ENCODE measurements at places on chromosomes 7 and 10. TPM values are rescaled to one million over a fixed set of nuclear protein-coding genes. Genes with fewer than 3 reads are reported as not detected.
A peak's percentile ranks its signal among the peaks of the same experiment; 100 is the strongest.

- no peak overlapping the region for H3K4me3 ChIP-seq
- no peaks in the 10 kb centered on the region for H3K4me1 ChIP-seq
- no peaks in the 10 kb centered on the region for H3K27me3 ChIP-seq
- no peak for DNase-seq
Measured at GRCh38 chr7:69982197-69982596, 383.9 kb downstream of the AUTS2 start.

DNA sequence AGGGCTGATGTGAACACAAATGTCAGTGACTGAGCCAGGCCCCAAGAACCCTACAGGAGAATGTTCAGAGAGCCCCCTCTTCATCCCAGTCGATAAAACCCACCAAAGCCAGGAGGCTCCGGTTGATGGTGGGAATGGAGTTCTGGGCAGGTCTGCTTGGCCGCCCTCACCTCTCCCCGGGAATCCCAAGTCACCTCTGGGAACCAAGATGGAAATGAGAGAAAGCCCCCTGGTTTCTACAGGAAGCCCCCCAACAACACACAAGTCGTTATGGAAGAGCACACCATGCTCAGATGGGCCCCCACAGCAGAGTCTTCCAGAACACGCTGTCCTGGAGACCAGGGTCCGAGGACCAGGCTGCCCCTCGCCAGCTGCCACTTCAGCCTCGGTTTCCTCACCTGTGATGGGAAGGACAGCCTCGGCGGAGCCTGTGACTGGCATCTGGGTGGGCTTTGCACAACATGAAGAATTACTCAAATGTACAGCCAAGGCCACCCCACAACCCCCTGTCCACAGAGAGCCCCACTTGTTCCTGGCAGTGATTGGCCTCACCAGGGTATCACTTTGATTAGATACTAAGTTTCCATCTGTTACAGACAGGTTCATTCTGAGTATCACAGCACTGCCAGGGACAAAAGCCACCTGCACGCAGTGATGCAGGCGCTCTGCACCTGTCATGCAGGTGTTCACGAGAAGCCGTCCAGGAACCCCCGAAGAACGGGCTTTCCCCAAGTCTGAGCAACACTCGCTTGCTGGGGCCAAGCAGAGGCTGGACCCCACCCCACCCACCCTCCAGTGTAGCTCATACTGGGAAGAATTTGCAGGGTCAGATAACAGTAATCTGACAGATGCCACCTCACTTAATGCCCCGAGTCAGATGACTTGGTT lies 57.6 kb downstream of the MKI67 start:
- H3K27me3 ChIP-seq: peaks cover 26% of the 10 kb centered on the region
- H3K4me3 ChIP-seq: no peak overlapping the region

GRCh38 chr7:7103343-7104313 lies 78.7 kb upstream of the C1GALT1 start:
- no peaks in the 10 kb centered on the region for H3K4me1 ChIP-seq
- no peak overlapping the region for H3K27ac ChIP-seq
- DNase-seq: peak; percentile 61
- no peak overlapping the region for H3K4me3 ChIP-seq
- no peaks in the 10 kb centered on the region for H3K36me3 ChIP-seq

DNA sequence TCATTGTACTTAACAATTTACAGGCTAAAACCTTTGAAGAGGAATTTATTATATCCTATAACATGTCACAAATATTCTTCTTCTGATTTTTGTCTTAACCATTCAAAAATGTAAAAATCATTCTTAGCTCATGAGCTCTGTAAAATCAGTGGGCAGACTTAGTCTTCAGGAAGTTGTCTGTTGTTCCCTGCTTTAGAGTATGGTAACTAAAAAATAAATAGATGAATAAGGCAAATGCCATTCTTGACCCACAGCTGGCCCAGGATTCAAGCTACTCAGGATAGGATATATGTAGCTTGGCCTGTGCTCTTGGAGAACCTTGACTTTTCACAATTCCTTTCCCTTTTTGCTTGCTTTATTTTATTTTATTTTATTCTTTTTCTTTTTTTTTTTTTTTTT lies 51.5 kb downstream of the LRRC4 start:
- peaks cover 27% of the 10 kb centered on the region for H3K36me3 ChIP-seq
- H3K4me3 ChIP-seq: no peak overlapping the region
- peak overlapping the region; percentile 23 for H3K27ac ChIP-seq
- peaks cover 3% of the 10 kb centered on the region for H3K27me3 ChIP-seq

DNA sequence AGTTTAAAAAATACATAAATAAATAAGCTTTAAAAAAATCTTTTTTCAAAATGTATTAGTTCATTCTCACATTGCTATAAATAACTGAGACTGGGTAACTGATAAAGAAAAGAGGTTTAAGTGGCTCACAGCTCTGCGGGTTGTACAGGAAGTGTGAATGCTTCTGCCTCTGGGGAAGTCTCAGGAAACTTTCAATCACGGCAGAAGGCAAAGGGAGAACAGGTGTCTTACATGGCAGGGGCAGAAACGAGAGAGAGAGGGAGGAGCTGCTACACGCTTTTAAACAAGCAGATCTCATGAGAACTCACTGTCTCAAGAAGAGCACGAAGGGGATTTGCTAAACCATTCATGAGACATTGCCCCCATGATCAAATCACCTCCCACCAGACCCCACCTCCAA lies 114.6 kb downstream of the DNAJC1 start:
- peak overlapping the region; percentile 87 for H3K4me3 ChIP-seq
- no peak for DNase-seq
- peaks cover 81% of the 10 kb centered on the region for H3K4me1 ChIP-seq
- no peaks in the 10 kb centered on the region for H3K27me3 ChIP-seq

DNA sequence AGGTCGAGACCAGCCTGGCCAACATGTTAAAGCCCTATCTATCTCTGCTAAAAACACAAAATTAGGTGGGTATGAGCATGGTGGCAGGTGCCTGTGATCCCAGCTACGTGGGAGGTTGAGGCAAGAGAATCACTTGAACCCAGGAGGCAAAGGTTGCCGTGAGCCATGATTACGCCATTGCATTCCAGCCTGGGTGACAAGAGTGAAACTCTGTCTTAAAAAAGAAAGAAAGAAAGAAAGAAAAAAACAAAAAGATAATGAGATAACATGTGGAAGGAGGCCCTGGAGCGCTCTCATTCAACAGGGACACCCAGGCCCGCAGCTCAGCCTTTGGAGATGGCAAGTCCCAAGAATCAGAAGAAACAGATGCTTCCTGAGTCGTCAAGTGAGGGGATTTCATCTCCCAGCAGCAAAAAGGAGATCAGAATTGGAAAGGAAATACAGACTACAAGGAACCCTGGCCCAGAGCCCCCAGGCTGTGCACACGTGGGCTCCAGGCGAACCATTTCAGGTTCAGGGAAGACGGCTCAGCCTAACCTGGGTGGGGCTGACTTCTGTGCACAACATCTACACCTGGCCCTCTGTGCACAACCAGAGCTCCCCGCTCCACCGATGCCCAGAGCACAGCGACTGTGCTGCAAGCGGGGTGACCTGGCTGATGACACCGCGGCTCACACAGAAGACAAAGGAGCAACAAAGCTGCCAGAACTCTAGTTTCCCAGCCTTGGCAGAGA lies 33.3 kb downstream of the GNA12 start:
- H3K27ac ChIP-seq: no peak overlapping the region
- no peaks in the 10 kb centered on the region for H3K36me3 ChIP-seq
- H3K27me3 ChIP-seq: peaks cover 2% of the 10 kb centered on the region
- H3K4me1 ChIP-seq: peaks cover 8% of the 10 kb centered on the region
- H3K4me3 ChIP-seq: no peak overlapping the region

GRCh38 chr7:55235115-55235514 lies 130.0 kb upstream of the LANCL2 start:
- no peak overlapping the region for H3K4me3 ChIP-seq
- no peaks in the 10 kb centered on the region for H3K4me1 ChIP-seq
- H3K27me3 ChIP-seq: peaks cover 6% of the 10 kb centered on the region
- no peaks in the 10 kb centered on the region for H3K36me3 ChIP-seq
- no peak for DNase-seq

DNA sequence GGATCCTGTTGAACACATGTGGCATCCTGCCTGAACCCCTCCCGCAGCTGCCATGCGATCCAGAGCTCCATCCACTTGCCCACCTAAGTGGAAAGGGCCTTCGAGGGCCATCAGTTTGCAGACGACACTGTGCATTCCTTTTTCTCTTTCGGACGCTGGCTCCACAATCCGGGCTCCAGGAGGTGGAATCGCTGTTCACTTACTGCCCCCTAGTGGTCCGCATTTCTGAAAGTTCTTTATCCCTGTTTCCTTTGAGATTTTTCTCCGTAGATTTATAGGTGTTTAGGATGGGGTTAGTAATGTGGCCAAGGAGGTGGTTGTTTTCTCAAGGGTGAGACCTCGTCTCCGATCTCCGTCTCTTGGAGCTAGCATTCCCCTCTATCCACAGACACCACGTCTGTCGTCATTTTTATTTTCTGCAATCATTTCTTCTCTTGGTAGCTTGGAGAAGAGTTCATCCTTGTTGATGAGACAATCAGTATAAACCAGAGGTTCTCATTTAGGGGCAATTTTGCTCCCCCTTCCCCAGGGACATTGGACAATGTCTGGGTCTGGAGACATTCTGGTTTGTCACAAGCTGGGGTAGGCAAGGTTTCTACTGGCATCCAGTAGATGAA lies 204.6 kb downstream of the ARHGAP21 start:
- peak; percentile 3 for DNase-seq
- H3K36me3 ChIP-seq: no peaks in the 10 kb centered on the region
- H3K27me3 ChIP-seq: no peaks in the 10 kb centered on the region
- peaks cover 16% of the 10 kb centered on the region for H3K4me1 ChIP-seq
- H3K4me3 ChIP-seq: no peak overlapping the region
- no peak overlapping the region for H3K27ac ChIP-seq

DNA sequence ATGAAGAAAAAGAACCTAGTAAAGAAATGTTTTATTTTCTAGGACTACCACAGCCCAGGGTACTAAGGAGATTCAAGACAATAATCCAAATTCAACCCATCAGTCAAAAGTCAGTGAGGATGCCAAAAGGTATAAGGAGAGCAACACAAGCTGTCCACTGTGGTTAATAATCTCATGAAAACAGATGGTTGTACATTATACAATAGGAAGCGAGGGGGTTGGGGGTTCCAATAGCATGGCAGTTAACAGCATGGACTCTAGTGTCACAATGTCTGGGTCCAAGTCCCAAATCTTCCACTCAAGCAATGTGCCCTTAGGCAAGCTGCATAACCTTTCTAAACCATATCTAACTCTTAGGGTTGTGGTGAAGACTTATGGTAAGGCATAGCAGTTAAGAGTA lies 35.1 kb downstream of the BRAF start:
- no peaks in the 10 kb centered on the region for H3K36me3 ChIP-seq
- H3K27ac ChIP-seq: no peak overlapping the region
- no peaks in the 10 kb centered on the region for H3K27me3 ChIP-seq

- no peaks in the 10 kb centered on the region for H3K36me3 ChIP-seq
- no peak overlapping the region for H3K27ac ChIP-seq
- H3K27me3 ChIP-seq: no peaks in the 10 kb centered on the region
Measured at GRCh38 chr7:134196439-134196838, 69.3 kb downstream of the LRGUK start.

DNA sequence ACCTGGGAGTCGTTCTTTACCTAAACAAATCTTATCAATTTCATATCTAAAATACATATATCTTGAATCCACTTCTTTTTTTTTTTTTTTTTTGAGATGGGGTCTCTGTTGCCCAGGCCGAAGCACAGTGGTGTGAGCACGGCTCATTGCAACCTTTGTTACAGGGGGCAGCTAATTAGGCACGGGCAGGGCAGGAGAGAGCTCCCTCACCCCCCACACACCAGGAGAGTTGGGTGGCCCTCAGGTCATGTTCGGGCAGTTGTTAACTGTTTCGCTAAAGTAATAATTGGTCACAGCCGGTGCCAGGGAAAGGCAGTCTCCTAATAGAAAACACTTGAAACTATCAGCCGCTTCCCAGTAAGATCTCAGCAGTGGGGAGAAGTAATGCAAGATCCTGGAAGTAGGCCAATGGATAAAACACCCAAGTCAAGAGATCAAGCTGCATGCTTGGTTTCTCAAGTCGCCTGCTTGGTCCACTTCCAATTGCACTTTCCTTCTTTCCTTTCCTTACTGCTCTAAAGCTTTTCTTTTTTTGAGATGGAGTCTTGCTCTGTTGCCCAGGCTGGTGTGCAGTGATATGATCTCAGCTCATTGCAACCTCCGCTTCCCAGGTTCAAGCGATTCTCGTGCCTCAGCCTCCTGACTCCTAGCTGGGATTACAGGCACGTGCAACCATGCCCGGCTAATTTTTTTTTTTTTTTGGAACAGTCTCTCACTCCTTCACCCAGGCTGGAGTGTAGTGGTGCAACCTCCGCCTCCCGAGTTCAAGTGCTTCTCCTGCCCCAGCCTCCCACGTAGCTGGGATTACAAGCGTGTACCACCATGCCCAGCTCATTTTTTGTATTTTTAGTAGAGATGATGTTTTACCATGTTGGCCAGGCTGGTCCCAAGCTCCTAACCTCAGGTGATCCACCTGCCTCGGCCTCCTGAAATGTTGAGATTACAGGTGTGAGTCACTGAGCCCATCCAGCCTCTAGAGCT lies 21.3 kb upstream of the EFCAB10 start:
- H3K27me3 ChIP-seq: peaks cover 6% of the 10 kb centered on the region
- H3K27ac ChIP-seq: no peak overlapping the region
- H3K36me3 ChIP-seq: peaks cover under 1% of the 10 kb centered on the region

DNA sequence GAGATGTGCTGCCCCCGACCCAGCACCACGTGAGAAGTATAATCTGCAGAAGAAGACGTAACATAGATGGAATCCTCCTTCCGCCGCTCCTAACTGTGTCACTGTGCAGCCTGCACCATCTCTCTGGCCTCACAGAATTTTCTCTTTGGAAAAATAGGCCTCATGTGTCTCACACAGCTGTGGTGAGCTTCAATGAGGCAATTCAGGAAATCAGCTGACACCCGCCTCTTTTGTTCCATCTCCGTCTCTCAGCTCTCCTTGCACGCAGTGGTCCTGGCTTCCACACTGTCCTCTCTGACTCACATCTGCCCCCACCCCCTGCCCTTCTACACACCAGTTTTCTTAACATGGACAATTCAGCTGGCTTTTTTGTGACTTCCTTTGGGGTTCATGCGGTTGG lies 7.2 kb downstream of the C10orf90 start:
- no peaks in the 10 kb centered on the region for H3K36me3 ChIP-seq
- no peak overlapping the region for H3K27ac ChIP-seq
- peak; percentile 35 for DNase-seq
- H3K27me3 ChIP-seq: peaks cover 13% of the 10 kb centered on the region

- H3K4me1 ChIP-seq: no peaks in the 10 kb centered on the region
- H3K36me3 ChIP-seq: no peaks in the 10 kb centered on the region
- no peak overlapping the region for H3K4me3 ChIP-seq
- H3K27ac ChIP-seq: no peak overlapping the region
Measured at GRCh38 chr7:43385856-43386255, 197.1 kb upstream of the STK17A start.

GRCh38 chr7:47942132-47942531 lies 6.1 kb downstream of the PKD1L1 start:
- no peak for DNase-seq
- H3K4me3 ChIP-seq: no peak overlapping the region
- no peak overlapping the region for H3K27ac ChIP-seq
- peaks cover 4% of the 10 kb centered on the region for H3K27me3 ChIP-seq

GRCh38 chr10:89369156-89370105 lies 8.4 kb upstream of the IFIT1B start:
- no peak overlapping the region for H3K4me3 ChIP-seq
- peaks cover 29% of the 10 kb centered on the region for H3K4me1 ChIP-seq
- H3K27ac ChIP-seq: peak overlapping the region; percentile 67
- H3K36me3 ChIP-seq: no peaks in the 10 kb centered on the region
- H3K27me3 ChIP-seq: peaks cover 6% of the 10 kb centered on the region
- DNase-seq: no peak

Gene SRGN
- 910 TPM for polyA plus RNA-seq

Gene NCAPG2
- 5.7 TPM for polyA plus RNA-seq

Gene PKD1L1
- polyA plus RNA-seq: not detected

Gene IGFBP1
- not detected for polyA plus RNA-seq

Gene SCRN1
- 20.7 TPM for polyA plus RNA-seq

Gene SPDYE16
- polyA plus RNA-seq: 0.18 TPM

Gene ITIH5
- polyA plus RNA-seq: not detected

Gene SAMD9L
- polyA plus RNA-seq: 35.9 TPM
